ENCODE measurements at places on chromosomes 12 and 14. TPM values are rescaled to one million over a fixed set of nuclear protein-coding genes. Genes with fewer than 3 reads are reported as not detected.

Gene B3GNT4
- total RNA-seq, result not detected

Gene EPYC
- not detected for total RNA-seq

Gene CRIP1
- 103 TPM for total RNA-seq

Gene KLRG1
- total RNA-seq, result 2.8 TPM

Gene RNF212B
- not detected for total RNA-seq
